CD4-positive, alpha-beta T cell treated with Interleukin-2 at 100 ng/mL for 4 hours (primary cell): ENCODE measurements at places on chromosomes 2 and 18.

DNA sequence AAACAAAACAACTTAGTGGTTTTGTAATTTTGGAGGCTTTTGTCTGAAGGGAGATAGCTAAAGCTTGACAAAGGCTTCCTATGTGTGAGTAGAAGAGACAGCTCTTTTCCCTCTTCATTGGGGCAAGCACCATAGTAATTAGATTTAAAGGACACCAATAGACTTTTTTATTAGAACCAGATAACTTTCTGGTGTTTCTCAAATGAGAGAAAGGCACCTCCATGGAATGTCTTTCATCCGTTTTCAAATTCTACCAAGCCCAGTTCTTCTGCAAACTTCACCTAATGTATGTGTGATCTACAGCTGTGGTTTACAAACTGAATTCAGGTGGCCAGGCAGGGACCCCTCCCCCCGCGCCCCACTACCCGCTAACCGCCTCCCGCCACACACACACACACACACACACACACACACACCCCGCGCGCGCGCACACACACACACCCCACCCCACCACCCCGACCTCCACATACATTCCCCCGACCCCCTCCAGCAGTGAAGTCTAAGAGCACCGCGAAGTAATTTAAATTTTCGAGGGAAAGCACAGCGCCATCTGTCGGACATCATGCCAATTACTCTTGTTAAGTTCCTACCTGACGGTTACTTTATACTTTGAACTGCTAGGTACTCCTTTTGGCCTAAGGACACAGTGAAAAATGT lies 31.6 kb upstream of the PPP1R1C start:
- peak; percentile 67 for DNase-seq

GRCh38 chr18:62788111-62788510 lies 72.8 kb downstream of the PHLPP1 start:
- no peak for DNase-seq

DNA sequence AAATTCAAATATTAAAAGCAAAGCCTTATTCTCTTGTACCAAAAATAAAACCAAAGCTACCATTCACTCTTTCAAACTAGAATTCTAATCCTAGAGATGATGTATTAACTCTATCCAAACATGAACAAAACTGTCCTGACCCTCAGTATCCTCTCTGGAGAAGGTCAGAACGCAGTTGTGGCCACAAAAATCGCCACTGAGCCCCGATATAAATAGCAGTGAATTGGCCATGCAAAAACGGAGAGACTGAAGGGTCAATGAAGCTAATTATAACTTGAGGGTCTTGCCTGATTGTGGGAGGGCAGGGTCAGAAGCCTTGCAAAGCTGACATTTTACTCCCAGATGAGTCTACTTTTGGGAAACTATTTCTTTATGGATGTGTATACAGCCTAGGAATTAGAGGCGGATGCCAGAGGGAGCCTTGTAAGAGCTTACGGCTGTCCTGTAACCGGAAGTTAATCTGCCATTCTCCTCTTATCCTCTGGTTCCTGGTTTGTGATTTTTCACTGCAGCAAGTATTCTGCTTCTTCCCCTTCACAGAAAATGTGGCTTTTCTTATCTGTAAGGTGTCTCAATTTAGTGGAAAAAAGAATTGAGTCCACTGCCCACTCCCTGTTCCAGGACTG lies 28.1 kb downstream of the CAVIN2 start:
- DNase-seq: no peak

DNA sequence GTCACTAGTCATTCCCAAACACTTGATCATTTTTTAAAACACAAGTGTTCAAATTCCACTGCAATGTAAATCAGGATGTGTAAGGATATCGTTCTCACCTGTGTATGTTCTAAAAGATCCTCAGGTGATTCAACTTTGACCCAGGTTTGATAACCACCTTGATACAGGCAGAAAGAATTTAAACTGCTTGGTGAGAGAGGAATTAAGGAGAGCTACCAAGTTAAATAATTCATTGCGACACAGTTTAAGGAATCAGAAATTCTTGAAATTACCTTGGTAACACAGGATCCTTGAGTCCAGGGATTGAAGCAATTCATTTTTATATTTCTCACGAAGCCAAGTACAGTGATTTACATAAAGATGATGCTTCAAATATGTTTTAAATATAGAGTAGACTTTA lies 80.7 kb upstream of the EHBP1 start:
- DNase-seq: no peak

DNA sequence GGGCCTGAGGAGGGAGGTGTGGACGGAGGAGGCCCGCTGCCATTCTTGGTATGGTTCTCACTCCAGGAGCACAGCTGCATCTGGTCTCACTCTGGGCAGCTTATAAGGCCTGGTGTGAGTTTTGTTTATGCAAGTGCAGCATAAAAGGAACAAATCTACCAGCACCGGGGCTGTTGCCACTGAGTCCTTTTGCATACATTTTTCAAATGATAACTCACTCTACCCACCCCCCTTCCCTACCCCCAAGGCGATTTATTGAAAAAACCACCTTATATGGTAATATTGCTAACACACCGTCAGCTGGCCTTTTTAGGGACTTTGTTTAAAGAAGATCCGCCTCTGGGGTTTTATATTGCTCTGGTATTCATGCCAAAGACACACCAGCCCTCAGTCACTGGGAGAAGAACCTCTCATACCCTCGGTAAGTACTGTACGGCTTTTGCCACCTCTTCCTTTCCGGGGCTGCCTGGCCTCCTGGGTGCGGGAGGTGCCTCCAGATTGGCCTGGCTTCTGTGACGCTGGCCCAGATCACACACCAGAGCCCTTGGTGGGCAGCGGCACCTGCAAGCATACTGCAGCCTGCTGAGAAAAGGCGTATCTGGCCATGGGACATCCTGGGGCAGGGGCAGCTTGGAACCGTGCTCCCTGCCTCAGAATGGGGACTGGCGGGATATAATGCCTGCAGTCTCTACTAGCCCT lies at the start of gene ACTG2:
ACTG2 (plus strand) TSS at position 378 of the 699 bp plus-strand sequence. CDS start 8,304 bp downstream, outside the sequence.
- DNase-seq: no peak

GRCh38 chr2:73839653-73840411 lies 11.1 kb downstream of the STAMBP start:
- DNase-seq: no peak

DNA sequence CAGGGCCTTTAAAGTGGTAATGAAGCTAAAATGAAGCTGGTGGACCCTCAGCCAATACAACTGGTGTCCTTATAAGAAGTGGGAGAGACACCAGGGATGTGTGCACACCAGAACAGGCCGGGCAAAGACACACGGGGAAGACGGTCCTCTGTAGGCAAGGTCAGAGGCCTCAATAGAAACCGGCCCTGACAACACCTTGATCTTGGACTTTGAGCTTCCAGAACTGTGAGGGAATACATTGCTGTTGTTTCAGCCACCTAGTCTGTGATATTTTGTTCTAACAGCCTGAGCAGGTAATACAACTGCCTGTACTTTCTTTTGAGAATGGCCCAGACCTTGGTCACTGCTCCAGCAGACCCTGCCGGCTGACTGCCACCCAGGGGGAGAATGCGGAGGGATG lies 65.6 kb upstream of the FZD7 start:
- no peak for DNase-seq

DNA sequence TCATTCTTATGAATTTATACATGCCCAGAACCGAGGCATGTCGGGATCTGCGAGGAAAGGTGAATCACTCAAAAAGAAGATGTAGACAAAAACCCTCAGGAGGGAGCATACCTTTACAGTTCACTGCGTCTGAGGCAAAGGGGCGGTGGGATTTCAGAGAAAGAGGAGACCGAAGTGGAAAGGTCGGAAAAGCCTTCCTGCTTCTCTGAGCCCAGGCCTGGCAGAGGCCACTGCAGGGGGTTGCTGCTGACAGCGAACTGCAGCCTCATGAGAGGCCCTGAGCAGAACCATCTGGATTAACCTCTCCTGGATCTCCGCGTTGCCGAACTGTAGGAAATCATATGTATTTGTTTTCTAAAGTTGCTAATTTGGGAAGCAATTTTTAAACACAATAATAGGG lies 713.1 kb upstream of the SOX11 start:
- no peak for DNase-seq

- peak; percentile 56 for DNase-seq
Observed at GRCh38 chr18:46343931-46344372, 239.8 kb downstream of the HAUS1 start.

DNA sequence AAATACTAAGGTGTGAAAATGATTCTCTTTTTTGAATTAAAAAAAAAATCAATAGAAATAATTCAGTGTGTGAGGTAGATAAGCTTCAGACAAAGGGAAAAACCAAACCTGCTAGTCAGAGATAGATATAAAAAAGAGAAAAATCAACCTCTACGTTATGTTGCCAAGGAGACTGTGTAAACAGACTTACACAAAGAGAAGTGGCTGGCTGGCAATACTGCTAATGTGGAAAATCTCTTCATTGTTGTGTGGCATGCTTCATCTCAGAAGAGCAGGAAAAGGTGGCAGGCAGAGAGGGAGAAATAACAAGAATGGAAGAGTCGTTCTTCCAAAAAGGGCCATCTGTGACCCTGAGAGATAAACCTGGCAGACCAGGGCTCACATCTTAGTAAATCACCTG lies 200.8 kb downstream of the SLC8A1 start:
- DNase-seq: no peak

DNA sequence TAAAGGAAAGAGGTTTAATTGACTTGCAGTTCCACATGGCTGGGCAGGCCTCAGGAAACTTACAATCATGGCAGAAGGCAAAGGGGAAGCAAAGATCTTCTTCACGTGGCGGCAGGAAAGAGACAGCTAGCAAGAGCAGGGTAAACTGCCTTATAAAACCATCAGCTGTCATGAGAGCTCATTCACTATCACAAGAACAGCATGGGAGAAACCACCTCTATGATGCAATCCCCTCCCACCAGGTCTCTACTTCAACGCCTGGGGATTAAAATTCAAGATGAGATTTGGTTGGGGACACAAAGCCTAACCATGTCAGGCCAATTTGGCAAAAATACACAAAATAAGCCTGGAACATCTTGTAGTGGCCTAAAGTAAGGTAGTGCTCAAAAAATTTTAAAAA lies 152.6 kb downstream of the COL6A3 start:
- no peak for DNase-seq

GRCh38 chr2:100976645-100977391 lies 25.3 kb upstream of the RPL31 start:
- DNase-seq: no peak

- no peak for DNase-seq
Observed at GRCh38 chr2:167293172-167293781, 405.0 kb downstream of the XIRP2 start.
